ENCODE measurements at places on chromosomes 3 and 15.

GRCh38 chr3:11150256-11150655 is 4.0 kb upstream of the HRH1 start:
- DNase-seq = no peak

DNA sequence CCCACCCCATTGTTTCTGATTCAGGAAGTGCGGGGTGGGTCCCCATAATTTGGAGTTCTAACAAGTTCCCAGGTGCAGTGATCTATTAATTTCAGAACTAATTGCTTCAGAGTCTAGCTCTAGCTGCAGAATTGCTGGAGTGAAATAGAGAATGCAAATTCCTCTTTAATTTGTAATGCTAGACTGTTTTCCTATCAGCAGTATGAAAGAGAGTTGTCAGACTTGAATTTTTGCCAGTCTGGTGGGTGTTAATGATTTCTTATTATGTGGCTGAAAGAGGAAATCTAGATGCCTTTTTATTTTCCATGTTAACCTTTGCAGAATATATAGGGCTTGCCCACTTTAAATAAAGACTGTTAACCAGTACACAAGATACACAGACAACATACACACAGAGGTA is 23.7 kb downstream of the APH1B start:
- DNase-seq = no peak

GRCh38 chr15:86522721-86523120 is 443.1 kb downstream of the AGBL1 start:
- no peak for DNase-seq

- DNase-seq = no peak
Measured at GRCh38 chr15:80876348-80876674, 97.1 kb downstream of the CEMIP start.

GRCh38 chr15:74809956-74810355 is 2.7 kb upstream of the LMAN1L start:
- DNase-seq = no peak

- DNase-seq = no peak
Measured at GRCh38 chr3:167843886-167844285, 108.4 kb downstream of the SERPINI1 start.

GRCh38 chr15:101276501-101277037 is 716 bp downstream of the SELENOS start:
- peak; percentile 43 for DNase-seq

DNA sequence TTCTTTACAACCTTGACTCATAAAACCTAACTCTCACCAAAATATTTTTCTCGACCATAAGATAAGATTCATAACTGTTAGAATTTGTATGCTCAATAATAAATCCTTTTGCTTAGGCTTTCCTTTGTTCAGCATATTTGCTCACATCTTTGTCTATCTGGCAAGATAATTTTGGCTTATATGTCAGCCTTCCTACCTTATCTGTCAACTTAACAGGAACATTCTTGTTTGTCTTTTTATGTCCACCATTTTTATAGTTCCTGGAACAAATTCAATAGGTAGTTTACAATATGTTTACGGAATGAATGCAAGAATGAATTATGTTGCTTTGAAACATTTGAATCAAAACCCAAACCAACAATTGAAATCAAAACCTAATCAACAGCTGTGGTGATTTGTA is 41.0 kb upstream of the P2RY1 start:
- DNase-seq = no peak

DNA sequence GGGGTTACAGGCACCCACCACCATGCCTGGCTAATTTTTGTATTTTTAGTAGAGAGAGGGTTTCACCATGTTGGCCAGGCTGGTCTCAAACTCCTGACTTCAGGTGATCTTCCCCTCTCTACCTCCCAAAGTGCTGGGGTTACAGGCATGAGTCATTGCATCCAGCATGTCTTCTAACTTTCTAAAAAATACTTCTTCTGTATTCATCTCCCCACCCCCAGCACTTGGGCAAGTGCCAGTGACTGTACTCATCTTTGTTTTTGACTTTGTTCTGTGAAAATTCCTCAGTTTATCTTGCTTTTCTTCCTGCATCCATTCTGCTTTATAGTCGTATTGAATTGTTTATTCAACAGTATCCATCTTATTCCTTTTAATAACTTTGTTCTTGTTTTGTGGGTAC is 47.6 kb downstream of the ARIH1 start:
- no peak for DNase-seq

DNA sequence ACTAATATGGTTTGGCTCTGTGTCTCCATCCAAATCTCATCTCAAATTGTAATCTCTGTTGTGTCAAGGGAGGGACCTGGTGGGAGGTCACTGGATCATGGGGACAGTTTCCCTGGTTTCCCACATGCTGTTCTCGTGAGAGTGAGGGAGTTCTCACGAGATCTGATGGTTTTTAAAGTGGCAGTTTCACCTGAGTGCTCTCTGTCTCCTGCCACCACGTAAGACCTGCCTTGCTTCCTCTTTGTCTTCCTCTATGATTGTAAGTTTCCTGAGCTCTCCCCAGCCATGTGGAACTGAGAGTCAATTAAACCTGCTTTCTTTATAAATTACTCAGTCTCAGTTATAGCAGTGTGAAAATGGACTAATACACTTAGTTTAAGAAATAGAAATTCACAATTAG is 228.9 kb downstream of the CD47 start:
- DNase-seq = no peak
